ENCODE measurements at places on chromosomes 16 and 17. TPM values are rescaled to one million over a fixed set of nuclear protein-coding genes. Genes with fewer than 3 reads are reported as not detected.

The MYH3 gene
- total RNA-seq = 0.15 TPM

The SMIM22 gene
- total RNA-seq = not detected

The CTRB1 gene
- total RNA-seq = not detected

The ITGAD gene
- total RNA-seq = not detected

The LPCAT2 gene
- 2.4 TPM for total RNA-seq

The SLC47A1 gene
- 0.15 TPM for total RNA-seq

The UTS2R gene
- not detected for total RNA-seq

The MYH8 gene
- not detected for total RNA-seq

The CENPN gene
- total RNA-seq = 45.8 TPM

The OR1F1 gene
- total RNA-seq = not detected

The PDE6G gene
- total RNA-seq = 1.3 TPM

The LGALS9B gene
- total RNA-seq = not detected

The SECTM1 gene
- total RNA-seq = 14.0 TPM

The ABCA9 gene
- not detected for total RNA-seq

The CCL8 gene
- not detected for total RNA-seq

The CCDC200 gene
- not detected for total RNA-seq

The HS3ST2 gene
- not detected for total RNA-seq

The TBC1D3C gene
- total RNA-seq = not detected

The GINS2 gene
- 34.6 TPM for total RNA-seq

The RABEP1 gene
- total RNA-seq = 18.0 TPM

The CD300LB gene
- total RNA-seq = not detected

The HOXB6 gene
- 78.8 TPM for total RNA-seq

The MMP15 gene
- 2.2 TPM for total RNA-seq

The TEX14 gene
- total RNA-seq = not detected

The MEOX1 gene
- total RNA-seq = not detected

The PLEKHH3 gene
- 24.0 TPM for total RNA-seq

The SMIM36 gene
- not detected for total RNA-seq

The NLGN2 gene
- 9.1 TPM for total RNA-seq

The CRYBA1 gene
- not detected for total RNA-seq

The CCL4L2 gene
- not detected for total RNA-seq

The RAB11FIP4 gene
- 0.34 TPM for total RNA-seq

The PRM1 gene
- not detected for total RNA-seq

The SCARF1 gene
- 1.0 TPM for total RNA-seq

The INCA1 gene
- 0.17 TPM for total RNA-seq

The WDR81 gene
- total RNA-seq = 17.7 TPM

The ENPP7 gene
- not detected for total RNA-seq

The DNAJA3 gene
- 51.4 TPM for total RNA-seq

The CCL3 gene
- not detected for total RNA-seq

The KCNG4 gene
- not detected for total RNA-seq

The NPIPB6 gene
- total RNA-seq = 0.17 TPM

The NME2 gene
- 1,078 TPM for total RNA-seq

The SLFN11 gene
- total RNA-seq = 57.3 TPM

The GPS1 gene
- total RNA-seq = 180 TPM

The ABCC6 gene
- not detected for total RNA-seq

The PYDC1 gene
- total RNA-seq = not detected

The NHLRC4 gene
- 0.59 TPM for total RNA-seq

The GPR142 gene
- not detected for total RNA-seq

The NECAB2 gene
- 0.30 TPM for total RNA-seq

The FOXC2 gene
- total RNA-seq = 5.5 TPM

The CCL5 gene
- total RNA-seq = not detected

The IRX5 gene
- total RNA-seq = not detected

The GAS7 gene
- total RNA-seq = 1.0 TPM

The KCNJ12 gene
- total RNA-seq = 0.15 TPM

The SCGB1C2 gene
- total RNA-seq = not detected

The TBC1D3I gene
- total RNA-seq = under 0.01 TPM

The CHST4 gene
- total RNA-seq = under 0.01 TPM
